ENCODE measurements at places on chromosomes 12 and 14.

DNA sequence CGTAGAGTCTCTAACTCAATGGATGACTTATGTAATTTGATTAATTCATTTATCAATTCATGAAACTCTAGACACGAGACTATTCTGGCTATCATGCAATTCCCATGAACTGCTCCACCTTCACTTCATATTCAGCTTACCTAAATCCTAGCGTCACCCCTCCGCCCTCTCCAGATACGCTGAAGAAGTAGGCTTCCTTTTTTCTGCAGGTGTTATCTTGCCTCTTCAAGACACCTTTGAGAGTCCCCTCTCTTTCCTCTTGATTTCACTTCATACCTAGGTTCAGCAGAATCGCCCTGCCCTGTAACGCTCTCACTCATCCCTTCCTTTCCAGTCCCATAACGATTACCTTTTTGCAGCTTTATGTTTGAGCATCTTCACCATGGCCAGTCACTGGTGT is 4.0 kb upstream of the RNASE4 start:
- no peak for DNase-seq

DNA sequence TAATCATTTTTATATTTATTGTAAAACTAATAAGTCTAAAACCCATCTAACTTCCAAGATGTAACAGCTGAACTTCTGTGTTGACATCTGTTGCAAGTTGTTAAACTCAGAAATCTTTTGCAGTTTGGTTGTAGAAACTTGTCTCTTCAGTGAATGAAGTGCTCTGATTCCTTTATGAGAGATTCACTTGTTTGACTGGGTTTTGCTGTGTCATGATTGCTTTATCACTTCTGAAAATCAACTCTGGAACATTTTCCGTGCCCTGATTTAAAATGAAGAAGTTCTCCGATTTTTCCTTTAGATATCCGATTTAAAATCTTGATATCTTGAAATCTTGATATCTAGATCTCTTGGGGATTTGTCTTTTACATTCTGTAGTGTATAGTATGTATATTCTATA is 65.1 kb downstream of the DIP2B start:
- no peak for DNase-seq

- DNase-seq: no peak
Measured at GRCh38 chr12:107484230-107484629, 201.4 kb upstream of the PWP1 start.

- DNase-seq: no peak
Measured at GRCh38 chr14:26867171-26867757, 269.4 kb upstream of the NOVA1 start.

DNA sequence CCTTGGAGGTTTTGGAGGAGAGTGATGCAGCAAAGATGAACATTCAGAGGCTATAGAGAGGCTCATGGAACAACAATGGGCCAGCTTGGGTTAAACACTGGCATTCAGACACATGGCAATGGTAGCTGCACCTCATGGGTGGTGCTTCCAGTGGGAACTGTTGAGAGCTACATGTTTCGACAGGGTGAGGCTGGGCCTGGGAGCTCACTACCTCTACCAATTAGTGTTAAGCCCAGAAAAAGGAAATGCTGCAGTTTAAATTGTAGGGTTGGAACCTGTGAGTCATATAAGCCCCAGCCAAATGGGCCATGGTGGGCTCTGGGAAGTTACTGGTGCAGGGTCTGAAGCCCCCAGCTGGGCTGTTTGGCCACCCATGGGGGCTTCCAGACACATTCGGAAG is 279.7 kb downstream of the ZFP36L1 start:
- DNase-seq: peak; percentile 31

GRCh38 chr12:91890742-91891141 is 254.9 kb downstream of the BTG1 start:
- DNase-seq: no peak
